Motor neuron (in vitro differentiated cells): ENCODE measurements at places on chromosomes 7 and 10.

- no peak for ATAC-seq
Observed at GRCh38 chr10:42734536-42734935, 48.1 kb upstream of the BMS1 start.

- no peak for ATAC-seq
Observed at GRCh38 chr7:55903985-55904759, 16.9 kb downstream of the ZNF713 start.

DNA sequence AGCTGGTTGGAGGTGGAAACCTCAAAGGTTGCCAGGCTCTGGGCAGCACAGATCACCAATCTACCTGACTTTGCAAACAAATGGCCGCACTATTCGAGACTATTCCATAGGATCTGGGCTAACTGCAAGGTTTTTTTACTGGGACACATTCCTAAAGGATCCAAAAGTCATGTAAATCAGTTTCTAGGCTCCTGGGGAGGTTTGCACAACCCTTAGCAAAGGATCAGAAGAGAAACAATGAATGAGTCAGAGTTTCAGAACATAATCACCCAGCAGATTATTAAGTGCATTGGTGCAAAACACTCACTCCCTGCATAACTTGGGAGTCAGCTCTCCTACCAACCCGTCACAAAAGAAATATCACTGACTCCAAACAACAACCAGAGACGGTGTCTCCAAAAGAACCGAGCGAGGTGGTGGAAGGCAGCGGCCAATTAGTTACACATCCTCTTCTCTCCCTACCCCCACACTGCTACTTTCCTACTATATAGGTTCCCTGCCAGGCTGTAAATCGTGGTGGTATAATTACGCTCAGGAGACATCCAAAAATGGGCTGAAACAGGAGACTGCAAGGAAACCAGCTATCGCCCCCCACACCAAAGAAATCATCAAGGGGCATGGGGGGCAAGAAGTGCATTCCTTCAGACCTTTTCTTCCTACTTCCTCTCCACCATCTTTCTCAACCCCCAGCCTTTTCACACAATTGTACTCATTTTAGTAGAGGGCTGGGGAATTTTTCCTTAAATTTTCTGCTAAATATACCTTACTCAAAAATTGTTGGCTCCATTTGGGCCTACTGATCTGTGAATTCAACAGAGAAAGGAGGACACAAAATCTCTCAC, 3.2 kb downstream of the UBE2H start:
- ATAC-seq = peak; percentile 44

GRCh38 chr10:67144530-67144929, 218.7 kb downstream of the LRRTM3 start:
- no peak for ATAC-seq

DNA sequence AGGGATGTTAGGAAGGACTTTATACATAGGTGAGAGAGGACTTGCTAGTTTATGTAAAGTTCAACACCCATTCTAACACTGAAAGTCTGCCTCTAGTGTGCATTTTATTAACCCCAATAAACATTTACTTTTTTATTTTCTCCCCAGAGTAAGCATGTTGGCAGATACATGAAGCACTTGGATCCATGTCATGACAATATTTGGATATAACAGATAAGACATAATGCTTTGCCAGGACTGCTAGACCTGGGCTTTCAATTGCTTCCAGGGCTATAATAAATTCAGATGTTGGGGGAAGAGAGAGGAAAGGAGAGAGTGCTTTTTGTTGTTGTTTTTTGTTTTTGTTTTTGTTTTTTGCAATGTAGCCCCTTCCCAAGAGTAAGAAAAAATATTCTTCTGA, 269.3 kb upstream of the LRRTM3 start:
- no peak for ATAC-seq

- ATAC-seq = no peak
Observed at GRCh38 chr7:107924841-107925504, 34.0 kb downstream of the DLD start.

GRCh38 chr10:55283031-55283430, 482.0 kb upstream of the PCDH15 start:
- no peak for ATAC-seq

- ATAC-seq = no peak
Observed at GRCh38 chr7:157228864-157229422, 90.2 kb downstream of the UBE3C start.

DNA sequence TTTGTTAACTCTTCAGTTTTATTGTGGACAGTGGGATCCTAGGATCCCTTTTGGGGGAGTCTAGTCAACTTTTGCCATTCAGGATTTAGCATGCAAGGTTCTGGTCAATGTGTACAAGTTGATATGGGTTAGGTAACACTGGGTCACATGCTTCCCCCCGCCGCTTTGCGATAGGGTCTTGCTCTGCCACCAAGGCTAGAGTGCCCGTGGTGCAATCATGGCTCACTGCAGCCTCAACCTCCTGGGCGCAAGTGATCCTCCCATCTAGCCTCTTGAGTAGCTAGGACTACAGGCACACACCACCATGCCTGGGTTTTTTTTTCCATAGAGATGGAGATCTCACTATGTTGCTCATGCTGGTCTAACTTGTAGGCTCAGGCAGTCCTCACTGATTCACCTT, 3.2 kb upstream of the CSGALNACT2 start:
- no peak for ATAC-seq

DNA sequence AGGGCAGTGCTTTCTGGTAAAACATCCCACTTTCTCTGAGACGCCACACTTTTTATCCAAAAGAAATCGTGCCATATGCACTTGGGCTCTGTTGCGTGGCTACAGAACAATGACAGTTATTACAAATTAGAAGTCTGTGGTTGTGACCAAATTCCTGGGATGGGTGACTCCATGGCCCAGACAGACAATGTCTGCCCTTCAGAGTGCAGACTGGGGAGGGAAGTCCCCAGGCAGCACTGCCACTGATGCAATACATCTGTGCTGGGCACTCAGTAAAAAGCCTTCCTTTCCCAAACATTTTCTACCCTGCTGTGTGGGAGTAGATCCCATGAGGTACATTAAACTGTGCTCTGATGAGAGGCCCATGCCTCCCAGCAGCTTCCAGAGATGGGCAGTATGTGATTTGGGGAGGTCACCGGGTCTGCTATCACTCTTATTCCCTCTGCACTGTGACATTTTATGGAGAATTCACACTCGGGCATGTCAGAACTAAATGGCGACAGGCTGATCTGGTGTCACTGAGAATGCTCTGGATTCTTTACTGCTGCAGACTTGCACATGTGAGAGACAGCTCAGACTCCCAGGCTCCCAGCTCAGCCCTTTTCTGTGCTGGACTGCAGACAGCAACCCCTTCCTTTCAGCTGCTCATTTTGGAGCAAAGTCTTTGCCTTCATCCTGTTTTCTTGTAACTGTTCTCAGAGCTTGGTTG, 243.5 kb upstream of the ZNF32 start:
- peak; percentile 58 for ATAC-seq

DNA sequence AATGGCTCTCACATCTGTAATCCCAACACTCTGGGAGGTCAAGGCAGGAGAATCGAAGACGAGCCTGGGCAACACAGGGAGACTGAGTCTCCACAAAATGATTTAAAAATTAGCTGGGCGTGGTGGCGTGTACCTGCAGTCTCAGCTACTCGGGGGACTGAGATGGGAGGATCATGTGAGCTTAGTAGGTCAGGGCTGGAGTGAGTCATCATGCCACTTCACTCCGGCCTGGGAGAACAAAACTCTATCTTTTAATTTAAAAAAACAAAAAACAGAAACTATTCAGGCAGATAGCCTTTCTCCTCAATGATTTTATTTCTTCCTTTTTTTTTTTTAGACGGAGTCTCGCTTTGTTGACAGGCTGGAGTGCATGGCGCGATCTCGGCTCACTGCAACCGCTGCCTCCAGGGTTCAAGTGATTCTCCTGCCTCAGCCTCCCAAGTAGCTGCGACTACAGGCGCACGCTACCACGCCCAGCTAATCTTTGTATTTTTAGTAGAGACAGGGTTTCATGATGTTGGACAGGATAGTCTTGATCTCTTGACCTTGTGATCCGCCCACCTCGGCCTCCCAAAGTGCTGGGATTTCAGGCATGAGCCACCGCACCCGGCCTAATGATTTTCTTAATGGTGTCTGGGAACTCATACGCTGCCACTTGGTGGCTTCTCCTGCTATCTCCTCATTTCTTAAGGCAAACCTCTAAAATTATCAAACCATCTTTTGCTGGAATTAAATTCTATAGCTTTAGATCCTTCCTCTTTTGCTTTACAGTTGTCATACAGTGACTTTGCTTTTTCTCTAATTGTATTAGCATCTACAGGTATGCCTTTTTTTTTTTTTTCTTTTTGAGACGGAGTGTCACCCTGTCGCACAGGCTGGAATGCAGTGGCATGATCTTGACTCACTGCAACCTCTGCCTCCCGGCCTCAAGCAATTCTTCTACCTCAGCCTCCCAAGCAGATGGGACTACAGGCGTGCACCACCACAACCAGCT, 22.9 kb downstream of the SRPK2 start:
- ATAC-seq = no peak

DNA sequence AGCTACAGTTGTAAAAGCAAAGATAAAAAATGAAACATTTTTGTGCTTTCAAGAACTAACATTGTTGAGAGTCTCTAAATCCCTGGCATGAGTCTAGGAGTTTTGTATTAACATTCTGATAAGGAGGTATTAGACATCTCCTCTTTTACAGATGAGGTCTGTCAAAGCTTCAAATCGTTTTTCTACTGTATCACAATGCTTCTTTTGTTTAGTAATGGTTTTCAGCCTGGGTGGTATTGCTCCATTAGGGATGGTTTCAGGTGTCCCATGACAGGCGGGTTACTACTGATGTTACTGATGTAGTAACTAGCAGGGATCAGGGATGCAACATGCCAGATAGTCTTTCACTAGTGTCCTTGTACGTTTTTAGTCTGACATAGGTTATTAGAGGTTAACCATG, 27.4 kb downstream of the STAM start:
- no peak for ATAC-seq

GRCh38 chr7:149375234-149376008, 85.4 kb downstream of the ZNF777 start:
- no peak for ATAC-seq

DNA sequence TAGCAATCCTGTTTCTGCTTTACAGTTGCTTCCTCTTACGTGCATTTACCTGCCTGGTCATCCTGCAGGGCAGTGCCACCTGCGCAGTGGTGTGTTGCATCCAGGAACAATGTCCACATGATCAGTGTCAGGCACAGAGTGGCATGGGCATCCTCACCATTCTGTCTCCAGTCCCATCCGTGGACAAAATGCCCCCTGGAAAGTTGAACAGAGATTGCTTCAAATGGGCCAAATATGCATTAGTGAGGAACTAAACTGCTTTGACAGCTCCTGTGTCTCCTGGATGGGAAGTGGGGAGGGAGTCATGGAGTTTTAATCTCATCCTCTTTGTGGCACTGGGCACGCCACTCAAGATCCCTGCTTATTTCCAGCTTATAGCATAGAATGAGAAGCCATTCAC, 151.8 kb downstream of the DPP6 start:
- no peak for ATAC-seq

DNA sequence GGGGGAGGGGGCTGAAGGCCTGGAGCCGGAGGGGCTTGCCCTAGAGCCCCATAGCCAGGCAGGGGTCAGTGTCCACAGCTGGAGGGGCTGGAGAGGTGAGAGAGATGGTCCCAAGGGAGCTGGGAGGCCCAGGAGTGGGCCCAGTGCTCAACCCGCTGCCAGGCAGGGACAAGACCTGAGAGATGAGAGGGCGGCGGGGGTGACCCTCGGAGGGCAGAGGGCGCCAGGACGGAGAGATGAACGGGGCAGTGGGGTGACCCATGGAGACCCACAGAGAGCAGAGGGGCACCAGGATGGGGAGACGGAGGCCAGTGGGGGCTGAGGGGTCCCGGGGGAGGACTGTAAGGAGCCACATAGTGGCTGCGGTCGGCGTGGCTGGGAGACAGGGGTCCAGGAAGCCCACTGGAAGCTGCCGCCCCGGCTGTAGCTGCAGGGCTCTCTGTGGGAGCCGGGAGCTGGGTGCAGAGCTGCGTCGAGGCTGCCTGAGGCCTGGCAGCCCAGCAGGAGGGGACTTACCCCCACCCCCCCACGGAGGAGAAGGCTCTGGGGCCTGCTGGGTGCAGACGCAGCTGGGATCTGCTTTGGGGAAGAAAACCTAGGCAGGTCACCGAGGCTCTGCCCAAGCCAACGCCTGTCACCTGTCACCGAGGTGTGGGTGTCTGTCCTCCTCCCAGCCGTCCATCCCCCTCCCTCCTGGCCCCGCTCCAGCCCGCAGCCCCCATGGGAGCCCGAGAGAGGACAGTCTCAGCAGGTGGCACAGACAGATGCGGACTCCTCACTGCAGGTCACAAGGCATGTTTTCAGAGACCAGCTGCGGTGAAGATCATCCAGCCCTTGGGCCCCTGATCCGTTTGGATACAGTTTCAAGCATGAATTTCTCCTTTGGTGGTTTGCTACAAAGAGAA, 25.1 kb downstream of the PWWP2B start:
- peak; percentile 18 for ATAC-seq

DNA sequence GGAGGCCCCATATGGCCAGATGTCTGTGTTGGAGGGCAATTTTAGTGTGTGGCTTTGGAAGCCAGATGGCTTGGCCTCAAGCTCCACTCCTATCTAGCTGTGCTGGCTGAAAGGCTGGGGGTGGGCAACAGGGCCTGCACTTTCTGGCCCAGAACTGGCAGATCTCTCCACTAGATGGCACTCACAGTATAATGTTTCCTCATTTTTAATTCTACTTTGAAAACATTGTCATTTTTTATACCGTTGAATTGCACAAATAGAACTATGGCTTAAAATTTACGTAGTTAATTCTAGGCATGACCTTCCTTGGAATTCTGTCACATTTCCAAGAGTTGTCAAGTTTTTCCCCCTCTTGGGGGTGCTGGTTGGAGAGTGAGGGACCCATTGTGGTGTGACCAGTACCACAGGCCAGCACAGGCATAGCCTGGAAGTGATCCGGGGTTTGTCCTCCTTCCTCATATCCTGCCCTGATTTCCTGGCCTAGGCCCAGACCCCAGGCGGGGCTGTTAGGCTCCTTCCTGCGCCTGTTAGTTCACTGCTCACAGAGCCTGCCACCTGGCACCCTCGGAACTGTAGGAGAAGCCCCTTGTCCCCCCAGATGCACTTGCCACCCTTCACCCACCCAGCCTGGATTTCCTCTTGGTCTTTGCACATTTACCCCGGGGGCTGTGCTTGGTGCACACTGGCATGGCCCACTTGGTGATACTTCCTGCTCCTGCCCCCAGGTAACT, 52.8 kb downstream of the ARHGAP22 start:
- peak; percentile 78 for ATAC-seq

DNA sequence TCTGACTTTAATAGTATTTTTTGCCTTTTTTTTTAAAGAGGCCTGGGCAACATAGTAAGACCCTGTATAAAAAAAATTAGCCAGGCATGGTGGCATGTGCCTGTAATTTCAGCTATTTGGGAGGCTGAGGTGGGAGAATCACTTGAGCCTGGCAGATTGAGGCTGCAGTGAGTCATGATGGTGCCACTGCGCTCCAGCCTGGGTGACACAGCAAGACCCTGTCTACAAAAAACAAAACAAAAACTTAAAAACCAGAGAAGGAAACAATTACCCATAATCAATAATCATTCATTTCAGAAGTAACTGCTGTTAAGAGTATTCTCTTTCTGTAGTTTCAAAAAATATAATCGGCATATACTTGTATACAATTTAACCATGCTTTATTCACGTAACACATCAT, 28.0 kb downstream of the VPS26A start:
- ATAC-seq = no peak
